ENCODE measurements at places on chromosomes 11 and 22. TPM values are rescaled to one million over a fixed set of nuclear protein-coding genes. Genes with fewer than 3 reads are reported as not detected.

Gene TRIM48
- total RNA-seq: not detected

Gene UCP3
- 6.3 TPM for total RNA-seq

Gene CRKL
- total RNA-seq: 53.5 TPM

Gene TPBGL
- total RNA-seq: not detected

Gene ANKRD49
- total RNA-seq: 23.8 TPM

Gene TIMM10
- 17.8 TPM for total RNA-seq

Gene SLC5A1
- total RNA-seq: not detected

Gene MTMR3
- 132 TPM for total RNA-seq

Gene KRTAP5-2
- not detected for total RNA-seq

Gene MS4A4A
- total RNA-seq: not detected

Gene MAJIN
- total RNA-seq: not detected

Gene TSPO
- total RNA-seq: 37.6 TPM

Gene DDI1
- total RNA-seq: not detected

Gene CDCA5
- 2.8 TPM for total RNA-seq

Gene SREBF2
- 132 TPM for total RNA-seq

Gene BTG4
- total RNA-seq: not detected

Gene KRTAP5-9
- total RNA-seq: not detected

Gene HOATZ
- total RNA-seq: 1.3 TPM

Gene STK33
- total RNA-seq: 5.3 TPM

Gene MAPK8IP2
- 70.4 TPM for total RNA-seq

Gene MS4A15
- total RNA-seq: not detected

Gene SLC43A3
- total RNA-seq: 19.1 TPM

Gene MRGPRX3
- not detected for total RNA-seq

Gene CALCB
- total RNA-seq: not detected

Gene GAB4
- total RNA-seq: not detected

Gene ACR
- total RNA-seq: not detected
